ENCODE measurements at places on chromosomes 16 and 17. TPM values are rescaled to one million over a fixed set of nuclear protein-coding genes. Genes with fewer than 3 reads are reported as not detected.
A peak's percentile ranks its signal among the peaks of the same experiment; 100 is the strongest.

- H3K27me3 ChIP-seq = no peaks in the 10 kb centered on the region
- no peaks in the 10 kb centered on the region for H3K36me3 ChIP-seq
- H3K27ac ChIP-seq = no peak overlapping the region
- no peaks in the 10 kb centered on the region for H3K4me1 ChIP-seq
- no peak overlapping the region for H3K4me3 ChIP-seq
These were observed 158.5 kb upstream of the CACNG5 start for GRCh38 chr17:66676421-66676820.

- H3K36me3 ChIP-seq = no peaks in the 10 kb centered on the region
- no peak for DNase-seq
- H3K4me1 ChIP-seq = peaks cover 5% of the 10 kb centered on the region
- H3K27ac ChIP-seq = no peak overlapping the region
- no peaks in the 10 kb centered on the region for H3K27me3 ChIP-seq
- H3K4me3 ChIP-seq = no peak overlapping the region
These were observed 5.0 kb upstream of the ARHGAP27 start for GRCh38 chr17:45437465-45438283.

GRCh38 chr17:2962729-2963128 lies 100.7 kb downstream of the OR1D5 start:
- no peaks in the 10 kb centered on the region for H3K27me3 ChIP-seq
- DNase-seq = no peak
- no peak overlapping the region for H3K27ac ChIP-seq
- H3K4me1 ChIP-seq = peaks cover 25% of the 10 kb centered on the region
- no peaks in the 10 kb centered on the region for H3K36me3 ChIP-seq

DNA sequence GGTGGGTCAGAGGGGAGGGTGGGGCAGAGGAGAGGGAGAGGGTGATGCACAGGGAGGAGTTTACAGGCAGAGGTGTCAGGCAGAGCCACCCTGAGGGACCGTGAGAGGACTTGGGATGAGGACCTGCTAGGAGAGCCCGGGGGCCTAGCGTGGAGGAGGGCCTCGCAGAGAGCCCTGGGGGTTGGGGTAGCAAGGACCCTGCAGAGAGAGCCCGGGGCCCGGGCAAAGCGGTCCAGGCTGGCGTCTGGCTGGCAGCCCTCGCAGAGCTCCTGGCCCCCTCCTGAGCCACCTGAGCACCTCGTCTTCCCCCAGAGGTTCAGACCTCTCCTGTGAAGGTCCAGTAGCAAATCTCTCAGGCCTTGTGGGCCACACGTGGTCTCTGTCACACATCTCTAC lies 42.0 kb upstream of the ZNF469 start:
- H3K36me3 ChIP-seq = no peaks in the 10 kb centered on the region
- H3K27me3 ChIP-seq = no peaks in the 10 kb centered on the region
- no peak overlapping the region for H3K4me3 ChIP-seq
- H3K27ac ChIP-seq = no peak overlapping the region

DNA sequence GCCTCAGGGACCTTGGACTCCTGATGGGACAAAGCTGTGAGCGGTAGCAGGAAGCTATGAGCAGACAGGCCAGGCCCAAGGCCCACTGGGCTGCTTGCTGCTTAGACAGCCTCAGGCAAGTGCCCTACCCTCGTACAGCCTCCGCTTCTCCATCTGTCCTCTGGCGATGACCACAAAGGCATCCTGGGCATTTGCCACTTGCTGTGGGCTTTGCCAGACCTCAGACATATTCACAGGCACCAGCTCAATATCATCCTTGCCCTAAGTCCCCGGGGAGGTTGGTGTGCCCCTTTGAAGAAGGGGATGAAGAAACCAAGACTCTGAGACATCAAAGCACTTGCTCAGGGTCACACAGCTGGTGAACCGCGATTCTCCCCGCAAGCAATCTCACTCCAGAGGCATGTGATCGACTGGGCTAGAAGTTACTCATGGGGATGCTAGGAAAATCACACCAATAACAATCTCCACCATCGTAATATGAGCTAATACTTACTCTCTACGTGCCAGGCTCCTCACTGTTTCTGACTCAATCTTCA lies 21.7 kb downstream of the PPL start:
- H3K4me1 ChIP-seq = no peaks in the 10 kb centered on the region
- no peaks in the 10 kb centered on the region for H3K36me3 ChIP-seq
- no peak for DNase-seq
- no peaks in the 10 kb centered on the region for H3K27me3 ChIP-seq

- H3K4me3 ChIP-seq = no peak overlapping the region
- no peaks in the 10 kb centered on the region for H3K36me3 ChIP-seq
- DNase-seq = no peak
- H3K27me3 ChIP-seq = no peaks in the 10 kb centered on the region
- no peaks in the 10 kb centered on the region for H3K4me1 ChIP-seq
These were observed 104.4 kb downstream of the MYO1D start for GRCh38 chr17:32772453-32773025.

TSPOAP1 gene
- total RNA-seq = 7.8 TPM

SEPHS2 gene
- total RNA-seq = 16.3 TPM

GRCh38 chr16:23948949-23949411 lies 113.2 kb downstream of the PRKCB start:
- H3K36me3 ChIP-seq = no peaks in the 10 kb centered on the region
- H3K27ac ChIP-seq = no peak overlapping the region
- no peaks in the 10 kb centered on the region for H3K4me1 ChIP-seq
- no peak overlapping the region for H3K4me3 ChIP-seq

- no peak overlapping the region for H3K27ac ChIP-seq
- no peaks in the 10 kb centered on the region for H3K27me3 ChIP-seq
- no peak for DNase-seq
- H3K36me3 ChIP-seq = peaks cover 23% of the 10 kb centered on the region
These were observed 35.5 kb upstream of the ITGA2B start for GRCh38 chr17:44424828-44425461.

GRCh38 chr17:40075201-40075941 lies 12.6 kb downstream of the THRA start:
- DNase-seq = peak; percentile 85
- peaks cover 20% of the 10 kb centered on the region for H3K4me1 ChIP-seq
- no peak overlapping the region for H3K27ac ChIP-seq
- H3K36me3 ChIP-seq = no peaks in the 10 kb centered on the region
